MG63 (cell line): ENCODE measurements at places on chromosomes 12 and 14. TPM values are rescaled to one million over a fixed set of nuclear protein-coding genes. Genes with fewer than 3 reads are reported as not detected.

- DNase-seq: no peak
These were observed 588.2 kb downstream of the NRXN3 start for GRCh38 chr14:78758333-78758732.

- no peak for DNase-seq
These were observed 41.4 kb downstream of the HECTD1 start for GRCh38 chr14:31166271-31166561.

- no peak for DNase-seq
These were observed 21.4 kb downstream of the ADCY6 start for GRCh38 chr12:48767521-48767920.

GRCh38 chr12:106249411-106250135 is 1.8 kb upstream of the CKAP4 start:
- no peak for DNase-seq

DNA sequence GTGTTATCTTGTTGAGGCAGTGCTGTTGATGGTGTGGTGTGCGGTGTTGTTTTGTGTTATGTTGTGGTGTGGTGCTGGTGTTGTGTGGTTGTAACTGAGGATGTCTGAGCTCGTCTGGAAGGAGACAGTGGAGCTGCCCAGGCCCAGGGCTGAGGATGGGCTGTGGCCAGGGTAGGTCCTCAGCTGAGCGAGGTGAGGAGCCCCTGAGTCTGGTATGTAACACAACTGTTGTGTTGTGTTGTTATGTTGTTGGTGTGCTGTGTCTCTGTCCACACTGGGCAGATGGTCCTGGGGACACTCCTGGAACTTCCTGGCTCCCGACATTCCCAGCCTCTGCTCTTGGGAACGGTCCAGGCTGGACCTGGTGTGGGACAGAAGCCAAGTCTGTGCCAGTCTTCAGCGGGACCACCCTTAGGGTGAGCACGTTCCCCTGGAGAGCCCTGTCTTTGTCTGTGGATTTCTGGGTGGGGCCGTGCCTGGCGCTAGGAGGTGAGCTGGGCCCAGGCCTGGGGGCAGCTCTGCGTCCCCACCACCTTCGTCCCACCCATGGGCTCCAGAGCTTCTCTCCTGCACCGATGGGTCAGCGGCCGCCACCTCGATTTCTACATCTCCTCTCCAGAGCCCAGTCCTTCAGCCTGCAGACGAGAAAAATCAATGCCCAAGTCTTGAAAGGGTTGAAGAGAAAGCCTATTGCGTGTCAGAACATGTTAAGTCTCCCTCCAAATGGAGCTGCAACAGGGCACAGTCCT is 27.4 kb upstream of the SFSWAP start:
- no peak for DNase-seq

DNA sequence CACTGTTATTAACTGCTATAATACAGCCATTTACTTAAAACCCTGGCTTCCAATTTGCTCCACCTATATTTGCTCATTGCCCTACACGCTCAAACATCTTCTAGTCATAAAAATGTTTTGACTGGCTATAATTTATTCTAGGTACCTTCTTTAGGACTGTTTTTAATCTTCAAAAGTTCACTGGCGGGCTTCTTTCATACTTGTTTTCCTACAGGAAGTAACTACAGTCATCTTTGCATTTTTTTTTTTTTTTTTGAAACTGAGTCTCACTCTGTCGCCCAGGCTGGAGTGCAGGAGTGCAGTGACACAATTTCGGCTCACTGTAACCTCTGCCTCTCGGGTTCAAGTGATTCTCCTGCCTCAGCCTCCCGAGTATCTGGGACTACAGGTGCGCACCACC is 32.5 kb downstream of the MPHOSPH9 start:
- no peak for DNase-seq

GRCh38 chr12:122009741-122010140 is 11.9 kb upstream of the BCL7A start:
- DNase-seq: no peak

DNA sequence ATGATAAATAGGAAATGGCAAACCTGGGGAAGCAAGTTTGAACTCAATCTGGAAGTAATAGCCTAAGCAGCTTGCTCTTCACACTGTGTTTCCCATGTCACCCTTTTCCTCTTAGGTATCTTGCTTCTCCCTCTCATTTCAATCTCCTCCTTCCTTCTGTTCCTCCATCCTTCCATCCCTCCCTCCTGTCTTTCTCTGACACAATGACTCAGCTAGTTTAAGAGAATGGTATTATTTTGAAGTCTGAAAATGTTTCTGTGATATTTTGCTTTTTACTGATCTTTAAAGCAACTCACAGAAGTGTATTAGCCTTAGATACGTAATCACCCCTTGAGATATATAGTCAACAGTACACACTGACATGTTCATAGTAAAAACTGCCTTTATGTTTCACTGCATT is 55.9 kb upstream of the FGD4 start:
- DNase-seq: no peak

DNA sequence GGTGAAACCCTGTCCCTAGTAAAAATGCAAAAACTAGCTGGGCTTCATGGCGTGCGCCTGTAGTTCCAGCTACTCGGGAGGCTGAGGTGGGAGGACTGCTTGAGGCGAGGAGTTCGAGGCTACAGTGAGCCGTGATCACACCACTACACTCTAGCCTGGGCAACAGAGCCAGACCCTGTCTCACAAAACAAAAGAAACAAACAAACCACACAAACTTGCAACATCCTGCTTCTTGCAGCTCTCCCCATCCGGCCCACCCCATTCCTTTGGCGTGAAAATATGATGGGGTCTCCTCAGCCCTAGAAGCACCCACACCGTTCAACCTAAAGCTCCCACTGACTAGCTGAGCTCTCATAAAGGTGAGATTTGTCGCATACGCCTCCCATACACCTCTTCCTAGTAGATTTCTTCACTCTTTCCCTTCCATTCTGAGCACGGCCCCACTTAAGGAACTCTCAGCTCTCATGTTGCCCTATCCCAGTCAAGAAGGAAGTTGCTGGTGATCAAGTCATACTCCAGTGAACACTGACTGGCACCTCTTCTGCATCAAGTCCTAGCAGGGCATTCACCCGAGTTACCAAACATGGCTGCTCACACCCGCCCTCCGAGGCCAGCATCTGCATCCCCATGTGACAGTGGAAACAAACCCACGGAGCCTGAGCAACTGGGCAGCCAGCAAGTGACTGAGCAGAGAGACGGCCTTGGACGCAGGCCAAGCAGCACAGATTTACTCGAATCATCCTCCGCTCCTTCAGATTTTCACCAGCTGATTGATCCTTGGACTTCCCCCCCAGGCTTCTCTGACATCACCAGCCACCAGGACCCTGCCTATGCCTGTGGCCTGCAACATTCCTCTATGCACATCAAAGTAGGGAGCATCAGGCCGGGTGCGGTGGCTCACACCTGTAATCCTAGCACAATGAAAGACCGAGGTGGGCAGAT is 18.9 kb upstream of the CD27 start:
- DNase-seq: no peak

DNA sequence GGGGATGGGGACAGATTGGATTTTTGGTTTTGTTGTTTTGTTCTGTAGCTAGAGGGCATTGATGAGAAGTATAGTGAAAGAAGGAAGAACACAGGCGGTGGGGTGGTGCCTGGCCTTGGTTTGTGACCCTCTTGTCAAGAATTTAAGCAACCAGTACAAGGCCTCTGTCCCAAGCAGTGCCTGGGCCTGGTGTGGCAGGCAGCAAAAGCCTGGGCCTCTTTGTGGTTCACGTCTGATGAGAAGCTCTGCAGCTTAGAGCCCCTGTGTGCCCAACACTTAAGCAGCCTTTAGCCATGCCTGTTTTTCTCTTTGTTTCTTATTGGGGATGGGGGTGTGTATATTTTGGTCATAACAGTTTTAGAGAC is 98.0 kb downstream of the PPP2R5C start:
- no peak for DNase-seq

GRCh38 chr14:21379338-21379737 is 4.5 kb downstream of the SUPT16H start:
- DNase-seq: no peak

DNA sequence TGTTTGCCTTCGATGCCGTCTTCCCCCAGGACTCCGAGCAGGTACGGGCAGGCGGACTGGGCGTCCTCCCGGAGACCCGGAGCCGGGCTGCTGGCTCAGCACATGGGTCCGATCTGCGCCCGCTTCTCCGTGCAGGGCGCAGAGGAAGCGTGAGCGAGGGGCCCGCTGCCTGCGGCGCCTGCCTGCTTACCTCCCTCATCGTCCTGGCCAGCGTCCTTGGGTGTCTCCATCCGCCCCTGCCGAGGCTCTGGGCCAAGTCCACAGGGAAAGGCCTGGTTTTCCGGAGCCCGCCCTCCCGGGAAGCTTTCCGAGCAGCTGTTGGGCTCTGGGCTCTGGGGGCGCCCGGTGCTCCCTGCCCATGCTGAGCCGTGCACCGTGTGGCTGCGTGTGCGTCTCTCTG is 33.5 kb downstream of the KIF26A start:
- DNase-seq: no peak

CMTM5 gene
- not detected in 2 replicates for total RNA-seq

ADAM21 gene
- 0.49 and 1.7 TPM in 2 replicates for total RNA-seq

ARPC3 gene
- 397 and 586 TPM in 2 replicates for total RNA-seq
